ENCODE measurements at places on chromosomes 11 and 22.

- DNase-seq = peak; percentile 29
Measured at GRCh38 chr22:38572065-38572464, 2.1 kb upstream of the DMC1 start.

GRCh38 chr22:46068593-46069491, 81.5 kb upstream of the PPARA start:
- DNase-seq = peak; percentile 39

GRCh38 chr22:27032091-27032761, 374.8 kb downstream of the MIAT start:
- no peak for DNase-seq

DNA sequence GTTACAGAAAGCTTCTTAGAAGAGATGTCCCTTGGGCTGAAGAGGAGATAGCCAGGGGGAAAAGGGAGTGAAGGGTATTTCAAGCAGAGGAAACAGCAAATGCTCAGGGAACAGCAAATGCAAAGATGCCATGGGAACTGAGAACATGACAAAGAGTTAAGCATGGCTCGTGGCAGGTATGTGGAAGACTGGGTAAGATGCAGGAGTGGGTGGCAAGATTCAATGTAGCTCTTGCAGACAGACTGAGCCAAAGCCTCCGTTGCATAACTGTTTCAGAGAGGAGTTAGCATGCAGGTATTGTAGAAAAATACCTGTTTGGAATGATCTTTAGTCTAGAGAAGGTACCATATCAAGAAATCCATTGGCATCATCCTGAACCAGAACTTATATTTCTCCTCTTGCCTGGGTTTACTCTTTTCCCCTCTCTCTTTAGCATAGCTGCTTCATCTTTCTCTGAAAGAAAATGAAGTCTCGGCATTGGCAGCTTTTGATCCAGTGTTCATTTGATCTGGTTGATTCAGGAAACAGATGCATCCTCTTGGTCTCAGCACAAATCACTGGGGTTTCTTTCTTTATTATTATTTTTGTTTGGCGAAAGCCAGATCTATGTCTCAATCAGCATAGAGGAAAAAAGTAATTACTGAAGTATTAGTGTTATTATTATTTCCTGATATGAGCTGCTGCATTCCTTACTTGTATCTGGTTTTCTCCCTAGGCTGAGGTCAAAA, 41.7 kb upstream of the NUP160 start:
- no peak for DNase-seq

DNA sequence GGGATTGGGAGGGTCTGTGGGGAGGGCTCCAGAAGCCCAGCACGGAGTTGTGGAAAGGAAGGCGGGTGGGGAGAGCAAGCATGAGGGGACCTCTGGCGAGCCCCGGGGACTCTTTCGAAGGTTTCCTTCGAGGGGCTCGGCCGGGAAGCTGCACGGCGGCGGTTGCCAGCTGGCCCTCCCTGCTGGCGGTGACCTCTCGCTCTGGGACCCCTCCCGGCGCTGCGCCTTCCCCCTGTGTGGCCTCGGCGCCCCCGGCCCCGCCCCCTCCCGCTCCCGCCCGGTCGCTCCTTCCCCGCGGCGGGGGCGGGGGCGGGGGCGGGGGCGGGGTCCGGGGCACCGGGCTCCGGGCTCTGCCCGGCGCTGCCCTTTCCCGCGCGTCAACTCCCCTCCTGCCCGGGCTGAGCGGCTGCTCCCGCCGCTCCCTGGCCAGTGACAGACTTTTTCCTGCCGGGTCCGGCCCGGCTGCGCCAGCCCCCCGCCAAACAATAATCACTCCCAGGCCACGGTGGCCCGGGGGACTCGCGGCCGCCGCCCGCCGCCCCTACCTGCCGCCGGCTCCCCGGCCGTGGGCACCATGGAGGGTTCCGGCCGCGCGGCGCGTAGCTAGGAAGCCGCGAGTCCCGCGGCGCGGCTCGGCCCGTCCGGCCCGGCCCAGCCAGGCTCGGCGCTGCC, 941 bp downstream of the CLCF1 start:
- no peak for DNase-seq

Measured in SHP77 treated with DMSO at 0.1 percent for 48 hours (cell line).